ENCODE measurements at places on chromosomes 7 and 10. TPM values are rescaled to one million over a fixed set of nuclear protein-coding genes. Genes with fewer than 3 reads are reported as not detected.

The C10orf53 gene
- total RNA-seq: not detected

The C10orf143 gene
- total RNA-seq: 0.93 TPM

The PAPSS2 gene
- total RNA-seq: 149 TPM

The CPVL gene
- 0.13 TPM for total RNA-seq

The DENND11 gene
- 9.0 TPM for total RNA-seq

All from aortic smooth muscle cell (primary cell).